ENCODE measurements at places on chromosomes 11 and 22.

DNA sequence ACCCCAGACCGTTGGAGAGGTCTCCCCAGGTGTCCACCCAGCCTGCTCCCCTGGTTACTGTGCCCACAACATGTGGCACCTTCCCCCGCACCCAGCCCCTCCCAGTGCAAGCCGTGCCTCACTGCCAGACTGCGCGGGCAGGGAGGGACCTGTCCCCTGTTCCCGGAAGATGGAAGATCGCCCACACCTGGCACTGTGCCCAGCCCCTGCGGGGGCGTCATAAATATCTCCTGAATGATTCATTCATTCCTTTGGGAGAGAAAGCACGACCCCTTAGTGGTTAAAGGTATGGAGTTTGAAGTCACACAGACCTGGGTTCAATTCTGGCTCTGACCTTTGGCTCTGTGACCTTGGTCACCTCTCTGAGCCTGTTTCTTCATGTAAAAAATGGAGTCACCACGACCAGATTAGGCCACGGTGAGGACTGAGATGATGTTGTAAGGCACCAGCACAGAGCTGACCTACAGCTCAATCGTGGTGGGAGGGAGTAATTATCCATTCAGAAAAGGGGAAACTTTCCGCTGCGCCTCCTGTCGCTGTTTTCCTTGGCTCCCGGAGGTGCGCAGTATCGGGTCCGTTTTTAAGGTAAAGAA, 497 bp upstream of the SYT12 start:
- DNase-seq: peak; percentile 52

DNA sequence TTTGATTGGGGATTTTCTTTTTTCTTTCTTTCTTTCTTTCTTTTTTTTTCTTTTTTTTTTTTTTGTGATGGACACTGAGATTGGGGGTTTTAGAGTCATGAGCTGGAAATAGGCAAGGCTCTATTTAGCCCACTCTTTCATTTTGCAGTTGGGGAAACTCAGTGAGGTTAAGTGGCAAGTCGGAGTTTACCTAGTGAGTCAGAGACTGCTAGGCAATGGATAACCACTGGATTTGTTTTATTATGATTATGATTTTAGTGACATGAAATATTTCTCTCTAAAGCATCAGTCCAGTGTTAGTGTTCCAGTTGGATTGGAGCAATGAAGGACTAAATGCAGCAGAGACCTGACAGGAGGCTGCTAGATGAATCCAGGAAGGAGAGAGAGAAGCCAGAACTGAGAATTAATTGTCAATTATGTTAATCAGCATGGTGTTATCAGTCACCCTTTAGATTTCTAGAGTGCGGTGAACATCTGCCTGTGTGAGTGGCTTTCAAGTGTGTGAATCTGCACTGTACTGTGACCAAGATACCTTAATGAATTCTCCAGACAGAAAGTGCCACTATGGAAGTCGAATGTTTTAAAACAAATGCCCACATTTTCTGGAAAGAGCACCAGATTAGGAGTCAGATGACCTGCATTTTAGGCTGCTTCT, 10.9 kb downstream of the BMAL1 start:
- DNase-seq: peak; percentile 8

GRCh38 chr11:90178751-90179150, 44.1 kb downstream of the CHORDC1 start:
- DNase-seq: no peak

DNA sequence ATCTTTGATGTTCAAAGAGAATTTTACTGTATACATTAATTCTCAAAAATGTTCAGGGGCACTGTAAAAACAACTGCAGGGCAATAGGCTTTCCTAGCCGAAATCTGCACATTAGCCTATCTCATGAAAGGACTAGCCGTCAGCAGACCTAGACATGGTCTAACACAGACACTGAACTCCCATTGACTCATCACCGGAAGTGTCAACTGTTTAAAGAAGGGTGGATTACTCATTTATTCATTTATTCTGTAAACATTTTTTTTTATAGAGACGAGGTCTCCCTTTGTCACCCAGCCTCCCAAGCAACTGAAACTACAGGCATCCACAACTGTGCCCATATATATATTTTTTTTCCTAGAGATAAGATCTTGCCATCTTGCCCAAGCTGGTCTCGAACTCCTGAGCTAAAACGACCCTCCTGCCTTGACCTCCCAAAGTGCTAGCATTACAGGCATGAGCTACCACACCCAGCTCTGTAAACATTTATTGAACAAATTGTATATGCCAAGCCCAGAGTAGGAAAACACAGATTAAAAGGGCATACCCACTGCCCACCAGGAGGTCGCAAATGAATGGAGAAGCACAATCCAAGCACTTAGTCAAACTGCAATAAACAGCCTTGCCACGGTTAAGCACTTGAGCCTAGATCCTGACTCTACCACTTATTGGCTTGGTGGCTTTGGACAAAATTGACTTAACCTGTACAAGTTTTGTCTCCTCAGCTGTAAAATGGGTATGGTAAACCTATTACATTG, 26.6 kb downstream of the RAB30 start:
- no peak for DNase-seq

Measured in NCI-H1105 treated with DMSO at 0.1 percent for 48 hours (cell line).